ENCODE measurements at places on chromosomes 2 and 18.

DNA sequence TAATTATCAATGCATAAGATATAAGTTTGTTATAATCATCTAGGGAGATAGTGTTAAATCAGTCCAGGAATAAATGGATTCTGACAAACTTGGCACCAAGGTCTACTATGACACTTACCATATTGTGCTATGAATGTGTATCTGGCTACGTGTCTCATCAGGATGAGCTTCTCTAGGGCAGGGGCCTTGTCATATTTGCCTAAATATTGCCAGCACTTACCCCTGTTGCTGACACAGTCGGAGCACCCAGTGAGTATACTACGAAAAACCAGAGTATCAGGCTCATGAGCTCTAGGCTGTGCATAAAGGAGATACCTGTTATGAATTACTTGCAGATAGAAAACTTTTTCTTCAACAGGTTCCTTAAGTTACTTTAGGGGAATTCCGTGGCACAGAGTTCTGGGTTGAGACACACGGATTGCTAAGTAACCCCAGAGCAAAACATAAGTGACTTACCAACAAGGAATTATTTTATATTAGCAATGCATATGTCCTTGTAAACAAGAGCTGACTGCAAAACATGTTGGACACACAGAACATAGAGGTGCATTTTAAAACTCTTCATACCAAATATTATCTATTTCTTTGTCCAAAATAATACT, 7.7 kb upstream of the TTC39C start:
- no peak for DNase-seq

- DNase-seq: no peak
Observed at GRCh38 chr18:22293417-22293816, 124.0 kb downstream of the GATA6 start.

- DNase-seq: no peak
Observed at GRCh38 chr2:182903566-182903965, 37.1 kb upstream of the FRZB start.

DNA sequence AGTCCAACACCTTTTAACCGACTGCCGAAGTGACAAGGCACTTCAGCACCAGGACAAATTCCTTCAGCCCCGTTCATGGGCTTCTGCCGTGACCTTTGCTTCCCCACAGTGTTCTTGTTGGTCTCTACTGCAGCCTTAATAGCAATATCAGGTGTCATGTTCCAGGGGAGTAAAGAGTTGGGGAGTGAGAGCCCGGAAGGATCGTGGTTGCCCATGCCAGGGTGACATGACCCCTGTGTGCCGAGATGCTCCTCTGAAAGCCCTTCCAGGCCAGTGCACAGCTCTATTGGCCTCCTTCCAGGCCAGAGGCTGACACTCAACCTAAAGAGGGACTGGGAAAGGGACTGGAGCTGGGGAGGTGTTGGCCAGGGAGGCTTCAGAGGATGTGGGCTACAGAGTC, 279.2 kb downstream of the CYRIA start:
- DNase-seq: no peak

DNA sequence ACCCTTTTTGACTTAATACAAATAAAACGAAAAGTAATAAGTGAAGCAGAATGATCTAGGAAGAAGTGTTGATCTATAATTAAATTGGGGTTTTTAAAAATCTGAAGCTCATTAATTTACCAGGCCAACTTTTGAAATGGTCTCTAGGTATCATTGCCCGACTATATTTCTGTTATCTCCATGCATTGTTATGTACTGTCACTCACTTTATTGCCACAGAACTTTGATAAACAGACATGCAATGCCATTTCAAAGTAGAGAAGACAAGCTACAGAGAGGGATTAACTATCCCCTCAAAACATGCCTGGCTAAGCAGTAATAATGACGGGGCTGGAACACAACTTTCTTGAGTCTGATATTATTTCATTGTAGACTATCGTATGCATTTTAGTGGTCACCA, 147.6 kb upstream of the ITGA4 start:
- DNase-seq: peak; percentile 24

DNA sequence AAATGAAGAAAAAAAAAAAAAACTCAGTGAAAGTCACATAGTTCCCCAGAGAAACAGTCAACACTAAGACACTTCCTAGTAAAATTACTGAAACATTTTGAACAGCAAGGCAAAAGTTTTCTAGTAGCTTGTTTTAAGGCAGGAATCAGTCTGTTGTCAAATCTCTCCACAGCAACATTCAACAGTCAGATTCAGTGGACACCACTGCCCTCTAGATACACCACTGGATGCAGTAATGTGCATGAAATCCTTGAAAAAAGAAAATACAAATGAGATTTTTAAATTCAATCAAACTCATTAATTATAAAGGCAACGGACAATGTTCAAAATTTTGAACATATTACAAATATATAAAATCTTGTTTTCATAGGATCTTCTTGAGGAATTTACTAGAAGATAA, 46.4 kb downstream of the GRB14 start:
- no peak for DNase-seq

DNA sequence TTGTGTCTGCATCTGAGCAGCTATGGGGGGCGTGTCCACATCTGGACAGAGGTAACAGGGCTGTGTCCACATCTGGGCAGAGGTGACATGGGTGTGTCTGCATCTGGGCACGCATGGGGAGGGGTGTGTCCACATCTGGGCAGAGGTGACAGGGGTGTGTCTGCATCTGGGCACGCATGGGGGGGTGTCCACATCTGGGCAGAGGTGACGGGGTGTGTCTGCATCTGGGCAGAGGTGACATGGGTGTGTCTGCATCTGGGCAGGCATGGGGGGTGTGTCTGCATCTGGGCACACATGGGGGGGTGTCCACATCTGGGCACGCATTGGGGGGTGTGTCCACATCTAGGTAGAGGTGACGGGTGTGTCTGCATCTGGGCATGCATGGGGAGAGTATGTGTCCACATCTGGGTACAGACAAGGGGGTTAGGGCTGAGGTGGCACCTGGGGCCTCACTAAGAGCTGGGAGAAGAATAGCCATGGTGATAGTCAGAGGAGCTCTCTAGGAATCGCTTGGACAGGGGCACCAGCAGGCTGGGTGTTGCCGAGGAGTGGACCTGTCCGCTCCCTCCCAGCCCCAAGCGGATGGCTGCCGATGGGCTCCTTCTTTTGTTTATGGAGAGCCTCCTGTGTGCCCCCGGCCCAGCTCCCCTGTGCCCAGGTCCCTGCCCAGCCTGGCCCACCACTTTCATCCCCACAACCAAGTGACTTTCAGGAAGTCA, 177.8 kb downstream of the EIPR1 start:
- DNase-seq: no peak

DNA sequence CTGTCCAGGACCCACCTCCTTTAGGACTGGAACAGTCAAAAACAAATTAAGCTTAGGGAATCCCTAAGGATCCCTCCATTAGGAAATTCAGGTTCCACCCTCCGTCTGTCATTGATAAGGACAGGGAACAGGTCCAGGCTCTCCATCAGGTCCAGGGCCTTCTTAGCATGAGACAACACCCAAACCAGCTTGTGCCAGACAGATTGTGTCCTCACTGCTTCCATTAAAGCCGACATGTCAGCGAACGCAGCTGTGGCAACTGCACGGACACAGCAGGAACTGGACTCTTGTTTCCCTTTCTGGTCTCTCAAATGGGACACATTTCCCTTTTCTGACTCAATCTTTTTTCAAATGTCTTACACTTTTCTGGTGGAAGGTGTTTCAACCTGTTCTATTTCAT, 81.4 kb downstream of the BCL11A start:
- no peak for DNase-seq

DNA sequence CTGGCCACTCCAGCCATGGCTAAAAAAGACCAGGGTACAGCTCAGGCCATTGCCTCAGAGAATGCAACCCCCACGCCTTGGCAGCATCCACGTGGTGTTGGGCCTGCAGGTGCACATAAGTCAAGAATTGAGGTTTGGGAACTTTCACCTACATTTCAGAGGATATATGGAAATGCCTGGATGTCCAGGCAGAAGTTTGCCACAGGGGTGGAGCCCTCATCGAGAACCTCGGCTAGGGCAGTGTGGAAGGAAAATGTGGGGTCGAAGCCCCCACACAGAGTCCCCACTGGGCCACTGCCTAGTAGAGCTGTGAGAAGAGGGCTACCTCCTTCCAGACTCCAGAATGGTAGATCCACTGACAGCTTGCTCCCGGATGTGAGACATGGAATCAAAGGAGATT, 477.3 kb downstream of the LPIN1 start:
- no peak for DNase-seq

DNA sequence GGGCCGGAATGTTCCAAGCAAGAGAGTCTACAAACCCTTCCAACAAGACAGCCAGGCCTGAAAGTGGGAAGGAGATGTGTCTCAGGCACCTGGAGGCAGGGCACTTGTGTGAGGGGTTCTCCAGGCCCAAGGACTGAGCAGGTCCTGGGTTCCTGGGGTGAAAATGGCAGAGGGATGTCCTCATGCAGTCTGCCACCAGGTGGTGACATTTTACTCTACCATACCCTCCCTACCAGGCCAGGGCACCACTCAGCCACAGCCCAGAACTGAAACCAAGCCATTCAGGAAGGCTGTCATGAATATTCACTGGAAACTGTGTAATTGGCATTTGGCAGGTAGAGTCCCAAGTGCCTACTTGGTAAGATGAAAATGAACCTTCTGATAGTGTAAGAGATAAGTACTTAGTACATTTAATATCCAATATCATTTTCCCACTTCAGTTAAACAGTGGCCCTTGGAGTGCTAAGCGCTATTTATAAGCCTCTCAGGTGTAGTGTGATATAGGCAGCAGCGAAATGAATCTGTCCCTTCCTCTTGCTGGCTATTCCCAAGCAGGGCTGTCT, 185.1 kb downstream of the MYO5B start:
- peak; percentile 32 for DNase-seq

GRCh38 chr2:64913357-64913869, 75.8 kb upstream of the SLC1A4 start:
- peak; percentile 17 for DNase-seq

DNA sequence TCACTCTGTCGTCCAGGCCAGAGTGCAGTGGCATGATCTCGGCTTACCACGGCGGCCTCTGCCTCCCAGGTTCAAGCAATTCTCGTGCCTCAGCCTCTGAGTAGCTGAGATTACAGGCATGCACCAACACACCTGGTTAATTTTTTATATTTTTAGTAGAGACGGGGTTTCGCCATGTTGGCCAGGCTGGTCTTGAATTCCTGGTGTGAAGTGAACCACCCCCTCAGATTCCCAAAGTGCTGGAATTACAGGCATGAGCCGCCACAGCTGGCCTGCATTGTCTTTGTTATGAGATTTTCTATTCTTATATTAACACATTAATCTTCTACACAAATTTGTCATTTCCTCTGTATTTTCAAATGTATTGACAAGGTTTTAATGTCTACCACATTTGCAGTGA, 75.2 kb downstream of the SEPTIN10 start:
- DNase-seq: no peak

GRCh38 chr18:56973487-56973886, 173.4 kb upstream of the BOD1L2 start:
- DNase-seq: no peak

DNA sequence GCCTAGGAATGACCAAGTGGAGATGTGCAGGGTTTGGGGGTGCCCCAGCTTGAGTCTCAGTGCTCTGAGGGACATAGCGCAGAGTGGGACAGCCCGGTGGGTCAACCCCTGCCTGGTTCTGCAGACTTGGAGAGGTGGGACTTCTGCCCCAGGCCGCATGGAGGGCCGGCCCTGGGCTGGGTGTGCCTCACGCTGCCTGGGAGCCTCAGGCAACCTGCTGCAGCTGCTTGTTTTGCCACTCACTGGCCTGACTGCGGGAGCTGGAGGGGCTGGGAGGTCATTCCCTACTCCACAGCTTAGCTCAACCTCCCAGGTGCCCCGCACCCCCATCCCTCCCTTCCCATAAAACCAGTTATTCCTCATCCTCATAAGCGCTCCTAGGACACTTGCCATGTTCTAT, 33.1 kb downstream of the ODC1 start:
- DNase-seq: no peak

- DNase-seq: no peak
Observed at GRCh38 chr2:60715561-60715960, 40.5 kb upstream of the PAPOLG start.

DNA sequence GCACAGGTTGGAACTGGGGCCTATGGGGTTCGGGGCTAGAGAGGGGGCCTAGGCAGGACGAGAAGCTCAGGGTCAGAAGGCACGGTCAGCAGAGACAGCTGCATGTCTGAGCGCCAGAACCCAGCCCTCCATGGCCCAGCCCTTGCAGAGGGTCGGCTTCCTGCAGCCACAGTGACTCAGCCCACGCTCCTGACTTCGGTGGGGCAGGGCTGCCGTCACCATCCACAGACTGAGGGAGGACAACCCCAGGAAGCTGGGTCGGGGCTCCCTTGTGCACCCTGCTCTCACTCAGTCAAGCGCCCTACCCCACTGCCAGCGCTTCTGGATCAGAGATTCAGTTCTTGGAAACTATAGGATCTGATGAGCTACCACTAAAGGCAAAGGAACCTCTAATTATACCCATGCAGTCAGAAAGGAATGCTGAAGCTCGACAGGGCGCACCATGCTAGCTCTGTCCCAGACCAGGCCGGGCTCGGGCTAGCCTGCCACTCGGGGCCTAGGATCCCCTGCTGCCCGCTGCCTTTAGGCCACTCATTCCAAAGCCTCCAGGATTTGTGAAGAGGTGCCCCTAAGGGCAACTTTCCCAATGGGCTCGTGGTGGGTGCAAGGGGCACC, 3.0 kb downstream of the ACTR1B start:
- DNase-seq: no peak

Measured in CD4-positive, alpha-beta T cell treated with Interleukin-1 beta for 1 hour (primary cell).